ENCODE measurements at places on chromosomes 11 and 22. TPM values are rescaled to one million over a fixed set of nuclear protein-coding genes. Genes with fewer than 3 reads are reported as not detected.

DNA sequence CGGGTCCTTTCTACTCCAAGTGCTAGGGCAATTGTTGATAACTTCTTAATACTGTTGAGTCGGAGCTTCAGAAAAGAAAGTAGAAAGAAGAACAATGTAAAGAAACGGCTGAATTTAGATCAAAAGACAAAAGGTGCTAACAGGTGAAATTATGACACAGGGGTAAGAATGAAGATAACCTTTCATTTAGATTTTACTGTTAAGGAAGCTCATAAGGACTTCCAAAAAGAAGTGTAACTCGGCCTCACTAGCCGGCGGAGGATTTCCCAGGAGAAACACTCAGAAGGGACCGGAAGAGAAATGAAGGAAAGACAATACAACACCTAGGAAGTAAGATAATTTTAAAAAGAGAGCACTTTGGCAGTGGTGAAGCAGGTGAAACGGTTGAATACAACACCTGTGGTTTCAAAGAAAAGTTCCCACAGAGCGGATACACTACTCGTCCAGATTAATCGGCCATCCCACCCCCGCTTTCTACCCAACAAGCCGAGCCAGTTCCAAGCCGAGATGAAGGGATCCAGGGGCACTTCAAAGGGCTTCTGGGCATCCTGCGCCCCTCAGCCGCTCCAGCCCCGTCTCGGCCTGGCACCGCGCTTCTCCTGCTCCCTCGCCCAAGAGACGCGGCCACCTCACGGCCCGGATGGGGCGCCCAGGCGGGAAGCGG is 737 bp downstream of the PPP2R1B start:
- no peak for DNase-seq
- no peaks in the 10 kb centered on the region for H3K27me3 ChIP-seq
- H3K27ac ChIP-seq = peak overlapping the region; percentile 89
- peak overlapping the region; percentile 64 for H3K4me3 ChIP-seq
- peaks cover 6% of the 10 kb centered on the region for H3K4me1 ChIP-seq

Gene LSP1
- 7.9 TPM for total RNA-seq

DNA sequence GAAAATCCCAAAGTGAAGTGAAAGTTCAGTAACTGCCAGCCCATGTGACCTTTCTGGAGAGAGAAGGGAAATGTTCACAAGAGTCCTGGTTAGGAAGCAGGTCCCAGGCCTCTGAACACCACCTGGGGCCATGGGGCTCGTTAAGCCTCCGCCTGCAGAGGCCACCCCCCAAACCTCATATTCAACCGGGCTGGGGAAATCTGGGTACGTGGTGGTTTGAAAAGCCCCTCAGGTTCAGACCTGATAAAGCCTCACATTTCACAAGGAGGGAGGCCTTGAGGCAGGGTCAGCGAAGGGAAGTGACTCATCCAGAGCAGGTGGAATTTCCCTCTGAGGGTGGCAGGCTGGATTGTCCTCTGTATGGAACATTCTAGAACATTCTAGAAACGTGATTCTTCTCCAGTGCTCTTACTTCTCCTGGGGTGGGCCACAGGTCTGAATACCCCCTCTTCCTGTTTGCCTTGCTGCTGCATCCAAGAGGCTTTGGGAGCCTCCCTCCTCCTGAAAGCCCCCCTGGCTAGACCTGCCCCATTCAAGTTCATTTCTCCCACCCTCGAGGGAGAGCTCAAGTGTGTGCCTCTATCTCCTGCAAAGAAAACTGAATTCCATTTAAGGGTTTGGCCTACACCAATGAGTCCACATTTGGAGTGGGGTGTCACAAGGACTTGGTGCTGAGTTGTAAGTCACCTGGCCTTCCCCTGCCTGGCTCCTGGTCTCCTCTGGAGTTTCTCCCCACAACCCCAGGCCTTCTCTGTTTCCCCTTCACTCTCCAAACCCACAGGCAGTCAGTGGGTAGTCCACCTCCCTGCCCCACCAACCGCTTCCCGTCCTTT is 6.3 kb downstream of the FXYD2 start:
- H3K4me1 ChIP-seq = peaks cover 3% of the 10 kb centered on the region
- H3K36me3 ChIP-seq = no peaks in the 10 kb centered on the region
- H3K4me3 ChIP-seq = no peak overlapping the region
- no peak overlapping the region for H3K27ac ChIP-seq
- no peak for DNase-seq

DNA sequence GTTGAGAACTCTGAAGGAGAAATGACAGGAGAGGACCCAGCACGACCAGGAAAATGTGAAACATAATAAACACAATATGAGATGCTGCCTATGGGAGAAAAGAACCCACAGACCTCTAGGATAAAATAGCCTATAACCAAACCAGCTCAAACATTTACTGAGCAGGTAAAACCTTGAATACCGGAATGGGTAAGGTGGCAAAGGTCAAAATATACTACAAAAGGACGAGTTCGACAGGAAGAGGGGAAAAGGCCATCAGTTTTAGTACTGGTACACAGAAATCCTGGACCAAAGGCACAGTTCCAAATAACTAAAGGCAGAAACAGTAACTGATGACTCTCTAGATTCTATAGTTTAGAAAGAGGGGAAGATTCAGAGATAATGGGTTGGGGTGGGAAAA is 96.3 kb downstream of the AMBRA1 start:
- H3K27ac ChIP-seq = no peak overlapping the region
- H3K4me3 ChIP-seq = no peak overlapping the region
- H3K27me3 ChIP-seq = no peaks in the 10 kb centered on the region

- no peak overlapping the region for H3K27ac ChIP-seq
- no peak overlapping the region for H3K4me3 ChIP-seq
- no peaks in the 10 kb centered on the region for H3K36me3 ChIP-seq
- H3K4me1 ChIP-seq = no peaks in the 10 kb centered on the region
Measured at GRCh38 chr11:60303661-60304060, 23.2 kb downstream of the MS4A4A start.

DNA sequence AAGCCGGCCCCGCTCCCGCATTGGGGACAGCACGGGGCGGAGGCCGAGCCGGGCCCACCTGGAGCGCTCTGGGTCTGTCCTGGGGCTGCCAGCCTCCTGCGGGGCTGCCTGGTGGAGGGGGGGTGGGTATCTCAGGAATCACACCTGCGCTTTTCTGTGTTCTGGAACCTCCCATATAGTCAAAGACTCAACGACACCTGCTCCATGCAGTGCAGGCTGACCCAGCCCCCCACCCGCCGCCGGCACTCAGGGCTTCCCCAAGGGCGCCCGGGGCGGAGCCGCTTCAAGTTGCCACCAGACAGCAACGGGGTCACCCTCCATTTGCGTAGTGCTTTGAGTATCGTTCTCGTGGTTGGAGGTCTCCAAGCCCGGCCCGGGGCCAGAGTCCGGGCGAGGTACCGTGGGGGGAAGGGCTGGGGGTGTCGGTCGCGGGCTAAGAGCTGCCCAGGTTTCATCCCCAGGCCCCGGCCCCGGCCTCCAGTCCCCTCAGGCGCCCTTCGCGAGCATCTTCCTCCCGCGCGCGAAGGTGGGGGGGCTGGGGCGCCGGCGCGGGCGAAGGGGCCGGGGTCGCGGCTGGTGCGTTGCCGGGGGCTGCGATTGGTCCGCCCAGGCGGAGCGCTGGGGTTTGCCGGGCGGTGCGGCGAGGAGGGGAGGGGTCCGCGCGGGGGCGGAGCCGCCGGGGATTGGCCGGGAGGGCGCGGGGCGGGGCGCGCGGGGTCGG is 6.6 kb downstream of the TSPAN4 start:
- H3K27me3 ChIP-seq = no peaks in the 10 kb centered on the region
- peak overlapping the region; percentile 34 for H3K4me3 ChIP-seq
- DNase-seq = peak; percentile 77
- H3K36me3 ChIP-seq = no peaks in the 10 kb centered on the region

Gene CHRM1
- not detected for total RNA-seq

Gene OMP
- total RNA-seq = 1.3 TPM

DNA sequence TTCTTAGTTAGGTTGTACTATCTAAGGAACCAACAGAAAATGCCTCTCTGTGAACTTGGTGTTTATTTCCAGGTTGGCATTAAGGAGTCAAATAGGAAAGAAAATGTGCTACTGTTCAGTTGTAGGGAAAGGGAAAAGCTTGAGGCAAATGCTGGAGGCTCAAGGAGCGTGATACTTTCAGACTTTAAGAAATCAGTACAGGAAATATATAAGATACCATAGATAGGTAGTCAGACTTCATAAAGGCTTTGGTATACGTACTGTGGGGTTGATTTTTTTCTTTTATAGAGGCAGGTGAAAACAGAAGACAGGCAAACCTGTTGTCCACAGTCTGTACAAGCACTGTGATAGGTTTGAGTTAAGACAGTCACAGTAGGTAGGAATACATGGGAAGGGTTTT is 30.8 kb downstream of the EP300 start:
- DNase-seq = no peak
- peaks cover 6% of the 10 kb centered on the region for H3K4me1 ChIP-seq
- H3K27ac ChIP-seq = no peak overlapping the region
- no peaks in the 10 kb centered on the region for H3K27me3 ChIP-seq
- H3K4me3 ChIP-seq = no peak overlapping the region

DNA sequence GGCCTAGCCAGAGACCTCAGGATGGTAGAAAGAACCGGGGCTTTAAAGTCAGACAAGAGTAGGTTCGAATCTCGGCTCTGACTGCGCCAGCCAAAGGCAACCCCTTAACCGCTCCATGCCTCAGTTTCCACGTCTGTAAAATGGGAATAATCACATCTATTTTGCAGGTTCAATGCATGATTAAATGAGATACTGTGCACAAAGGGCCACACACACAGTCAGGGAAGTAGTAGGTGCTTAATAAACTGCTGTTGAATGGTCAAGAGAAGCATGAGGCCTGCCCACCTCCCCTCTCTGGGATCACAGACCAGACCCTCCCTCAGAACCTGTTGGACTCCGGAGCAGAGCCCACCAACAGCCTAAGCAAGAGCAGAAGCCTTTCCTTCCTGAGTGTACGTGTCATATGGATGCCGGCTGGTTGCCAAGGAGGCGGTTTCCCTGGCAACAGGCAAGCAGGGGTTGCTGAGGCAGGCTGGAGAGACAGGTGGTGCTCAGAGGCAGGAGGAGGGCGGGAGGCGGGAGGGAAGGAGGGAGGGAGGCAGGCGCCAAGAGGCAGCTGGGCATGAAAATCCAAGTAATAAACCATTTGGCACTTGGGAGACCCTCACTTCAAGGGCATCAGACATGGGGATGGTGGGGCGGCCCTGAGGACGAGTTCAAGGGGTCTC is 43.9 kb downstream of the NFAM1 start:
- no peaks in the 10 kb centered on the region for H3K27me3 ChIP-seq
- no peaks in the 10 kb centered on the region for H3K36me3 ChIP-seq
- no peak overlapping the region for H3K27ac ChIP-seq

DNA sequence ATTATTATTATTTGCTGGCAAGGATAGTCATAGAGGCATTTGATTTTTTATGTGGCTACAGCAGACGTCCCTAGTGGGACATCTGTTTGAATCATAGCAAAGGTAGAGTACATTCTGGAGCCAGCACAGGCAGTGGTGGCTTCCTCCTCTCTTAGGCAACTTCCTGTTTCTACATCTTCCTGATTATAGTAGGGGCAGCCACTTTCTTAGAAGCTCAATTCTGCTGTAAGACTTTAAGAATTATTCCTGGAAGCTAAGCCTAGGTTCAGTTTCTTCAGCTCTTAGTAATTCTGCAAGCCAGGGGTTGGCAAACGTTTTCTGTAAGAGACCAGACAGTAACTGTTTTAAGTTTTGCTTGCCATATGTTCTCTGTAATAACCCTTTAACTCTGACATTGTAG is 129.3 kb upstream of the TENM4 start:
- DNase-seq = no peak
- no peaks in the 10 kb centered on the region for H3K36me3 ChIP-seq
- H3K27ac ChIP-seq = no peak overlapping the region
- no peaks in the 10 kb centered on the region for H3K27me3 ChIP-seq
- no peaks in the 10 kb centered on the region for H3K4me1 ChIP-seq

GRCh38 chr11:56841210-56841810 is 92.8 kb upstream of the OR9G4 start:
- H3K4me1 ChIP-seq = no peaks in the 10 kb centered on the region
- peak; percentile 20 for DNase-seq
- no peak overlapping the region for H3K4me3 ChIP-seq
- no peaks in the 10 kb centered on the region for H3K27me3 ChIP-seq
